ENCODE measurements at places on chromosomes 7 and 10.
A peak's percentile ranks its signal among the peaks of the same experiment; 100 is the strongest.

DNA sequence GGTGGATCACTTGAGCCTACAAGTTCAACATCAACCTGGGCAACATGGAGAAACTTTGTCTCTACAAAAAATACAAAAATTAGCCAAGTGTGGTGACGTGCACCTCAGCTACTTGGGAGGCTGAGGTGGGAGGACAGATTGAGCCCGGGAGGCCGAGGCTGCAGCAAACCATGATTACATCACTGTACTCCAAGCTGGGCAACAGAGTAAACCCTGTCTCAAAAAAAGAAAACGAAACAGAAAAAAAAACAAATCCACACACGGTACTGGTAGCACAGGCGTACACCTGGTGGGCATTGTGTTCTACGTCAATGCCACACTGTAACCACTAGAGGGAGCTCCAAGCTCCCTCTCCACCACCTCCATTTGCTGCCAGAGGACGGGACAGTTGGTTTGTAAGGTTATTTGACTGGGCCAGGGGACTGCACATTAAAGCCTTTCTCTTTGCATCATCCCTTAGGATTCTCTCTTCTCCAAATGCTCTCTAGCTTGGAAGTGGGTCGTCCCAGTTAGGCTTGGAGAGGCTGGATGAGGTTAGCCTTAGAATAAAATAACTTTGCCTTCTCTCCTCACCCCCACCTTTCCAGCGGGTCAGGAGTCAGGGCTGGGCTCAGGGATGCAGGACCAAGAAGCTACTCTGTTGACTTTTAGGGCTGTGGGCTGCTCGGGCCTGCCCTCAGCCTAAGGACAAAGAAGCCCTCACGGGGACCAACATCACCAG lies 130.8 kb downstream of the SORBS1 start:
- peak; percentile 38 for DNase-seq

GRCh38 chr10:19491166-19491565 lies 325.1 kb upstream of the PLXDC2 start:
- no peak for DNase-seq

- DNase-seq = no peak
These were observed 198.8 kb downstream of the GRID1 start for GRCh38 chr10:86167762-86168128.

GRCh38 chr10:93072713-93073538 lies 767 bp upstream of the CYP26A1 start:
- DNase-seq = no peak

GRCh38 chr10:124678557-124679240 lies 65.5 kb downstream of the FAM53B start:
- peak; percentile 65 for DNase-seq

GRCh38 chr10:101829561-101830315 lies 11.5 kb upstream of the OGA start:
- peak; percentile 57 for DNase-seq

DNA sequence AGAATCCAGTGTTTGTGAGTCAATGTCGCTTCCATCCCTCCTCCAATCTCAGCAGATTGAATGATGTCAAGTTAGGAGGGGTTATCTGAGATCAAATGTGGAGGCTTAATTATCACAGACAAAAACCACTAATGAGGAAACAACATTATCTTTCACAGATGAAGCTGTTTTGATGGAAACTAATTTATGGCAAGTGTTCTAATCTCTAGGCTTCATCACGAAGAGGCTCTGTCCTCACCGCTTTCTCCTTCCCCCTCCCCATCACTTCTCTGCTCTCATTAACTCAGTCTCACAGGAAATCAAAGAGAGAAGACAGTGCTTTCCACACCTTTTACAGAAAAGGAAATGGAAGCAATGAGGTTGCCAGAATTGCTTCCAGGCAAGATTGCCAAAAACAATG lies 283.7 kb downstream of the BMPER start:
- no peak for DNase-seq

GRCh38 chr7:19235680-19236079 lies 90.5 kb upstream of the FERD3L start:
- no peak for DNase-seq

DNA sequence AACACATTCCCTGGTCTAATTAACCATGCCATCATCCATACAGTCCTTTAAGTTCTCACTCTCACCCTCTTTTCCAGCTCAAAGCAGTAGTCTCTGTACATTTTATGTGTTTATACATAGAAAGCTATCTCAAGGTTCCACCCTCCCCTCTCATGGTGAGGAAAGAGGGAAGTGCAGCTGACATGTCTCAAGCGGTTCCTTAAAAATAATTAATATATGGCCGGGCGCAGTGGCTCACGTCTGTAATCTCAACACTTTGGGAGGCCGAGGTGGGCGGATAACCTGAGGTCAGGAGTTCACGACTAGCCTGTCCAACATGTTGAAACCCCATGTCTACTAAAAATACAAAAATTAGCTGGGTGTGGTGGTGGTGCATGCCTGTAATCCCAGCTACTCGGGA lies 36.7 kb downstream of the ZC3HAV1 start:
- DNase-seq = no peak

DNA sequence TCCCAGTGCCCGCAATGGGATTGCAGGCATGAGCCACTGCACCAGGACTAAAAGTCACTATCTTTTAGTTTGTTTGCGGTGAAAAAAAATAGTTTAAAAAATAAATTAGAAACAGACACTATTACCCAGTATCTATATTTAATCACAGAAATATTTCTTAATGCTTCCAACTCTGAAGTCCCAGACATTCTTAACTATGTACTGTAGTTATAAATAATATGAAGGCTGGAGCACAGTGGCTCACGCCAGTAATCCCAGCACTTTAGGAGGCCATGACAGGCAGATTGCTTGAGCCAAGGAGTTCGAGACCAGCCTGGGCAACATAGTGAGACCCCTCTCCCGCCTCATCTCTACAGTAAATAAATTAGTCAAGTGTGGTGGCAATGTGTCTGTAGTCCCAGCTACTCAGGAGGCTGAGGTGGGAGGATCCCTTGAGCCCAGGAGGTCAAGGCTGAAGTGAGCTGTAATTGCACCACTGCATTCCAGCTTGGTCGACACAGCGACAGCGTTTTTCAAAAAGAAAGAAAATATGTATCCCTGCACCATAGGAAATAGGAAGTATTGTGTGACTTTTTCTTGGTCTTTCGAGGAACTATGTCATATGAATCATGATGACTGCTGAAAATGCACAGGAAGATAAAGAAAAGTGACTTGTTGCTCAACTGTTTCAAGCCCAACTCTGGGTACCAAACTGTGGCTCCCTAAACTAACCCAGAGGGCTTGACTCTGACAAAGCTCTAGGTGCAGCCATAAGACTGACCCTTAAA lies 74.9 kb upstream of the STEAP1B start:
- DNase-seq = no peak

DNA sequence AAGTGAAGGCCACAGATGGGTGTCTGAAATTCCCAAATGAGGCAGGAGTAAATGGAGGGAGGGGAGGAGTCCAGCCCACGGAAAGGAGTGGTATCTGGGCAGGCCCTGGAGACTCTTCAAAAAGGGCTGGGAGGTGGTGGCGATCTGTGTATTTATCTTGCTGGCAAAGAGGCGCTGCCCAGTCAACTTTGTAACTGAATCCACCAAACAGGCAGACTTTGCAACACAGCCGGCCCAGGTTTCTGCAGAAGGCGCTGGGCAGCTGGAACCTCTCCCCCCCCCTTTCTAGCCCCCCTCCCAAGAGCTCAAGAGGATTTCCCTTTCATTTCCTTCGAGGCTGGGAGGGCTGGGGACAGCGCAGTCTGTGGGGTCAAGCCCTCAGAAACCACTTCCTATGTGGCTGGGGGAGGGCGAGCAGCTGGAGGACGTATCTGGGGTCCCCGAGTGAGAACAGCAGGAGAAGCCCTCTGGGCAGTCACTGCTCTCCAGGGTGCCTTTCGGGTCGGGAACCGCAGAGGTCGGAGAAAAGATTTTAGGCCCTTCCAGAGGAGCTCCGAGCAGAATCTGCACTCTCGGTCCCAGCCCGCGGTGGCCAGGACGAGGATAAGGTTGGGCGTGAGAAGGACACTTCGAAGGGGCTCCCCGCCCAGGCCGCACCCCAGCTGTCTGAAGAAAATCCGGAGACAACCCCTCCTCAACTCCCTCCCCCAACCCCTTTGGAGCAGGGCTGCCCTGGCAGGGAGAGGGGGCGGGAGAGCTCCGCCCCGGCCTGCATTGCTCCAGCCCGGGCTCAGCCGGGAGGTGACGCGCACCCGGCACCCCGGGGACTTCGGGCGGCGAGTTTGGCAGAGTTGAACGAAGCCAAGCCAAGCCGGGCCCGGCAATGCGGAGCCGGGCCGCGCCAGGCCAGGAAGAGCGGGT lies 965 bp downstream of the ZCCHC24 start:
- DNase-seq = peak; percentile 17

DNA sequence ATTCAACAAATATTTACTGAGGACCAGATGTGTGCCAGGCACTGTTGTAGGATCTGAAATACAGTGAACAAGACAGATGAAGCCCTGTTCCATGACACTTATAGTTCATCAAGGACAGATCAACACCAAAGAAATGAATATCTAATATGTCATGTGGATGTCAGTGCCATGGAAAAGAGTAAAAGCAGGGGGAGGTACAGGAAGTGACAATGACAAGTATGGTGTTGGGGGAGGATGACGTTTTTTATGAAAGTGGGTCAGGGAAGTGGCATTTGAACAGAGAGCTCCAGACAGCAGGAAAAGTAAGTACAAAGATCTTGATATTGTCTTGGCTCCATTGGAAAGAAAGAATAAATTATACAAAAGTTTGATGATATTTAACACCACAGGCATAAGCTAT lies 7.0 kb upstream of the SFMBT2 start:
- DNase-seq = no peak

DNA sequence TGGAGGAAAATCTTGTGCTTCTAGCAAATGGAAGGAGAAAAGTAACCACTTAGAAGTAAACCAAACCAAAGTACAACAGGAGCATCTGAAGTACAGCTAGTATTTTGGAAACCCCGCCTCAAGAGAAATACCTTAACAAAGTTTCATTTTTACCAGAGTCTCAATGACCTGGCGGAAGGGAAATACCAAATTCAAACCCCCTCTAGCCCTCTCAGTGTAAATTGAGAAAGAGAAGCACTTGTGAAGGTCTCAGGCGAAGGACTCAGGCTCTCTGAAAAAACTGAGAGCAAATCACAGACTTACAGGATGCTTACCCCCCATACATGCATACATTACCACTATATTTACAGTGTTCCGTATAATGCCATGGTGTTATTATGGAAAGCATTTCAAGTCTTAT lies 70.1 kb downstream of the ZPBP start:
- no peak for DNase-seq

- no peak for DNase-seq
These were observed 14.4 kb upstream of the MTERF1 start for GRCh38 chr7:91894781-91895480.

DNA sequence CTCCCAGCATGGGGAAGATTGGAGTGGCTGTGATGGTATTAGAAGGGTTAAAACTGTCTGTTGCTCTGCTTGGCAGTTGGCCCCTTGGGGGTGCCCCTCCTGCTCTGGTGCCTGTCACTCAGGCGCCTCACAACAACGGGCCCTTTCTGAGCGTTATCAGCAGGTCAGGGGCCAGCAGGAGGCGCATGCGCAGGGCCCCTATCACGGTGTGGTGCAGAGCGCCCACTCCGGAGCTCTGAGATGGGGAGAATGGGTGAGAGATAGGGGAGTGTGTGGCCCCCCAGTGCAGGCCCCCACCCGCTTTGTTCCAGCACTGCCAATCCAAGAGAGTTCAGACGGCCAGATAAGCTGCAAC lies 24.8 kb downstream of the GBX1 start:
- no peak for DNase-seq

Data from CD4-positive, alpha-beta T cell treated with Interleukin-4 for 4 hours (primary cell).